ENCODE measurements at places on chromosomes 13 and 19.

GRCh38 chr19:35432911-35433310 is 15.1 kb upstream of the FFAR2 start:
- no peak for DNase-seq

DNA sequence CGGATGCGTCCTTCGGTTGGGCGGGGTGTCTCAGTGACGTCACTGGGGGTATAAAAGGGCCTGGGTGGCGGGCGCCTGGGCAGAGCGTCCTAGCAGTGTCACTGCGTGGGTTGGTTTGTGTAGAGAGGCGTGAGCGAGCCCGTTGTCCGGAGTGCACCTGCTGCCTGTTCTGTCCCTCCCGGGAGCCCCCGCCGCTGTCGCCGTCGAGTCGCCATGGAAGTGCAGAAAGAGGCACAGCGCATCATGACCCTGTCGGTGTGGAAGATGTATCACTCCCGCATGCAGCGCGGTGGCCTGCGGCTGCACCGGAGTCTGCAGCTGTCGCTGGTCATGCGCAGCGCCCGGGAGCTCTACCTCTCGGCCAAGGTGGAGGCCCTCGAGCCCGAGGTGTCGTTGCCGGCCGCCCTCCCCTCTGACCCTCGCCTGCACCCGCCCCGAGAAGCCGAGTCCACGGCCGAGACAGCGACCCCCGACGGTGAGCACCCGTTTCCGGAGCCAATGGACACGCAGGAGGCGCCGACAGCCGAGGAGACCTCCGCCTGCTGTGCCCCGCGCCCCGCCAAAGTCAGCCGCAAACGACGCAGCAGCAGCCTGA is 2.9 kb downstream of the IER2 start:
- DNase-seq: peak; percentile 93

DNA sequence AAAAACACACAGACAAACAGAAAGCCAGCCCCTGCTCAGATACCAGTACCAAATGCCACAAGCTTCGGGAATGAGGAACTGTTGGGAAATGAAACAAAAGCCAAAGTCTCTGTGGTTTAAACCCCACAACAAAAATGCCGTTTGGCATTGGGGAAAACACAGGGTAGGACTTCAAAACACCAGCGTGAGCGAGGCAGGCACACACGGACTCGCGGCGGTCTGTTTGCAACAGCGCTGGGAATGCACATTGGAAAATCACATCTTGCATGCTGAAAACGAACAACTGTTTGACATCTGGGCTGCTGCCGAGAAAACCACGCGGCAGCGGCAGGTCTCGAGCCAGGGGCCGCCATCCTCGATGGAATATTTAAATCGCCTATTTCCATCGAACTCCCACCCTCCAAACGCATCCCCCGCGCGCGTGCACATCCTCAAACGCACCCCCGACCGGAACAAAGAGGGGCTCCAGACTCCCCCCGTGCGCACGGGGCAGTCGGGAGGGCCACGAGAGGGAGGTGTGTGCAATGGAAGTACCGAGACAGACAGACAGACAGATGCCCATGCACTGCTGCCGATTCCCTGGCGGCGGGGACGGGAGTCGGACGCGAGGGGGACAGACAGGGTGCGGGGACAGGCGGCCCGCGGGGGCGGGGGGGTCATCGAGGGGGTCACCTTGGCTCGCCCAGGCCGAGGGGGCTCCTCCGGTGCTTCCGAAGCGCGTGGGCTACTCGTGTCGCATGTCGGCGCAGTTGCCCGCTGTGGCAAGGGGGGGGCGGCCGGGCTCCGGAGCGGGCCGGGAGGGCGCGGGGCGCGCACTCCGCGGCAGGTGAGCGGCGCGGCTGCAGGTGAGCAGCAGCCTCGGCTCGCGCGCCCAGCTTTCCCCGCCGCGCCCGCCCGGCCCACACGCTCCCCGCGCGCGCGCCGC is at the start of gene GPR12:
TSS of gene GPR12 (minus strand) at position 880 of the 925 bp plus-strand sequence. CDS start 959 bp downstream, outside the sequence.
- no peak for DNase-seq

- no peak for DNase-seq
These were observed 49.5 kb downstream of the CRYL1 start for GRCh38 chr13:20475927-20476691.

DNA sequence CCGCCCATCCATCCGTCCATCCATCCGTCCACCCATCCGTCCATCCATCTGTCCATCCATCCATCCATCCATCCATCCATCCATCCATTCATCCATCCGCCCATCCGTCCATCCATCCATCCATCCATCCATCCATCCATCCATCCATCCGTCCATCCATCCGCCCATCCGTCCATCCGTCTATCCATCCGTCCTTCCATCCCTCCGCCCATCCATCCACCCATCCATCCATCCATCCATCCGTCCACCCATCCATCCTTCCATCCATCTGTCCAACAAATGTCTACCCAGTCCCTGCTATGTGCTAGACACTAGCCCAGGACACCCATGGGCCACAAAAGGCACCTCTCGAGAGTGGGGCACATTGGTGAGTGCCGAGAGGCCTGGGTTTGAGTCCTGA is 15.7 kb downstream of the LRRC4B start:
- DNase-seq: no peak

DNA sequence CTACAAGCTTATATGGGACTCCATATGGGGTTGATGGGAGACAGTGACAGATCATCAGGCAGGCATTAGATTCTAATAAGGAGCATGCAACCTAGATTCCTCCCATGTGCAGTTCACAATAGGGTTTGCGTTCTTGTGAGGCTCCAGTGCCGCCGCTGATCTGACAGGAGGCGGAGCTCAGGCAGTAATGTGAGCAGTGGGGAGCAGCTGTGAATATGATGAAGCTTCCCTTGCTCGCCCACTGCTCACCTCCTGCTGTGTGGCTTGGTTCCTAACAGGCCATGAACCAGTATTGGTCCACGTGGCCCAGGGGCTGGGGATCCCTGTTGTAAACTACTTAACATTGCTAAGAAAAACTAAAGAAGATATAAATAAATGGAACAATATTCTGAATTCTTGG is 378.4 kb downstream of the KCNRG start:
- peak; percentile 61 for DNase-seq

DNA sequence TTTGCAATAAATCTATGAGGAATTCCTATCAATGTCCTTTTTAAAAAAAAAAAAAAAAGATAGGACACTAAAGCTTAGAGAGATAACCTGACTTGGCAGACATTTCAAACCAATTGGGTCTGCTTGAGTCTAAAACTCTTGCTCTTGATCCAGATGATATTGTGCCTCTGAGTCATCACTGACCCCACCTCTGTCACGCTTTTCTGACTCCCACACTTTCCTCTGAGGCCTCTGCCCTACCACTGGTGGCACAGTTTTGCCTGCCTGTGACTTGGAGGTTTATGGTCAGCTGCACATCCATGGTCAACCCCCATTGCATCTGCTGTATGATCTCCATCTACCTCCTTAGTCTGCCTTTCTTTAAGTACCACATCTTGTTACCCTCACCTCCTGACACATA is 328.7 kb downstream of the SPRY2 start:
- no peak for DNase-seq

- DNase-seq: no peak
These were observed 11.6 kb upstream of the ZNF431 start for GRCh38 chr19:21130097-21130775.

DNA sequence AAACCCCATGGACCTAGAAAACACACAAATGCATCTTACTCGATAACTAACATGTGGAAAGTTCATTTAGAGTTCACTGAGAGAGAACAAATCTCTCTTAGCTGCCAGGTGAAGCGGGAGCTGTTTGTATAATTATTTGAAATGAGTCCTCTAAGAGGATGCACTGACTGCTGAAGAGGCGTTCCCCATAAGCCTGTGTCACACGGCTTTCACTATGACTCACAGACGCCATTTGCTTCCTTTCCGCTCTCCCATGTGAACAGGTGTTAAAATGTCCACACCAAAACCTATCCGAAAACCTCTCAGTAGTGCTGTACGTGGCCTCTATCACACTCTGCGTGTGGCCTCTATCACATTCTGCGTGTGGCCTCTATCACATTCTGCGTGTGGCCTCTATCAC is 101.8 kb downstream of the SOX1 start:
- no peak for DNase-seq

- DNase-seq: no peak
These were observed 158.7 kb downstream of the TM9SF2 start for GRCh38 chr13:99659866-99660554.

- DNase-seq: peak; percentile 43
These were observed 4.5 kb downstream of the FAM174C start for GRCh38 chr19:1279782-1280341.

- no peak for DNase-seq
These were observed 4.8 kb downstream of the SYT5 start for GRCh38 chr19:55175117-55175867.

GRCh38 chr13:94617389-94618000 is 15.8 kb downstream of the GPR180 start:
- no peak for DNase-seq

DNA sequence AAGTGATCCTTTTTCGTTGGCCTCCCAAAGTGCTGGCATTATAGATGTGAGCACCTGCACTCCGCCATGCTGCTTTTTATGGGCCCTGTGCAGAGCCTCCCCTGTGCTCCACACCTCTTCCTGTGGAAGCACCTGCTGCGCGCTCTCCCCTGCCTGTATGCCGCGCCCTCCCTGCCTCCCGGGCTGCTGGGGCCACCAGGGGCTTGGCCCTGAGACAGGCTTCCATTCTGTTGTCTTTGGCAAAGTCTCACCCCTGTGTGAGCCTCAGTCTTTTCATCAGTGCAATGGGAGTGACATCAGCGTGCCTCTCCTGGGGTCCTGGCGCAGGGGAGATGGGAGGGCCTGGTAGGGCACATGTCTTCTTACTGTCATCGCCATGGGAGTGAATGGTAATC is 1.3 kb downstream of the FAM174C start:
- no peak for DNase-seq

- no peak for DNase-seq
These were observed 501.0 kb downstream of the FOXO1 start for GRCh38 chr13:40165316-40165932.

GRCh38 chr13:111354789-111355188 is 34.3 kb downstream of the TEX29 start:
- no peak for DNase-seq

- DNase-seq: no peak
These were observed 12.6 kb upstream of the SIGLEC6 start for GRCh38 chr19:51544038-51544437.

DNA sequence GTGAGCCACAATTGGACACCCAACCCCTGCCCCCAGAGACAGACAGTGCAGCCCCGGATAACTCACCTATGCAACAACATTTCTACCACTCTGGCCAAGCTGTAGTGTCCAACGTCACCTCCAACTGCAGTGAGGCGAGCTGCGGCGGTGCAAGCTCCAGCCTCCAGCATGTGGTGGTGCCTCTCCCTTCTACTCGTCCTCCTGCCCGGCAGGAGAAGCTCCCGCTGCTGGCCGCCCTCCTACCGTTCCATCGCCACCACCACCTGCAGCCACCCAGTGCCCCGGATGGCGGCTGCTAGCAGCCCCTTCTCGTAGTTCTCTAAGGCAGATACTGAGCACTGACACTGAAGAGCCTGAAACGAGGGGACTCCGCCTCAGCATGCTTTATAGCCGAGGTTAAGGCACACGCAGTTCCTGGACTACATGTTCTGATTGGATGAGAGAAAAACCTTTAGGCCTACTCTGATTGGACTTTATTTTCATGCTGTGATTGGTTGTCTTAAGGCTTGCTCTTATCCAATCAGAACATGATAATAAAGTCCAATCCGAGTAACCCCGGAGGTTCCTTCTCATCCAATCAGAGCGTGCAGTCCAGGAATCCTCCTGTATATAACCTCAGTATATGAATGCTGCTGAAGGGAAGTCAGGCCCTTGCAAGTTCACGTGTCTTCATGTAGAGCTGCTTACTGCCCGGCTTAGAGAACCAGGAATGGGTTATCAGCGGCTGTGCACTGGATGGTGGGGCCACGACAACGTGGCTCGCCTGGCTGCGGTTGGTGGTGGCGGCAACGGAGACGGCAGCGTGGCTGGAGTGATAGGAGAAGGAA is 63.5 kb downstream of the TUBA3C start:
- DNase-seq: no peak

- DNase-seq: no peak
These were observed 39.3 kb upstream of the GPR183 start for GRCh38 chr13:99346335-99347042.

- DNase-seq: no peak
These were observed 90.2 kb downstream of the ATP11A start for GRCh38 chr13:112779856-112780604.

- DNase-seq: no peak
These were observed 60.9 kb downstream of the WDFY2 start for GRCh38 chr13:51645154-51645650.

DNA sequence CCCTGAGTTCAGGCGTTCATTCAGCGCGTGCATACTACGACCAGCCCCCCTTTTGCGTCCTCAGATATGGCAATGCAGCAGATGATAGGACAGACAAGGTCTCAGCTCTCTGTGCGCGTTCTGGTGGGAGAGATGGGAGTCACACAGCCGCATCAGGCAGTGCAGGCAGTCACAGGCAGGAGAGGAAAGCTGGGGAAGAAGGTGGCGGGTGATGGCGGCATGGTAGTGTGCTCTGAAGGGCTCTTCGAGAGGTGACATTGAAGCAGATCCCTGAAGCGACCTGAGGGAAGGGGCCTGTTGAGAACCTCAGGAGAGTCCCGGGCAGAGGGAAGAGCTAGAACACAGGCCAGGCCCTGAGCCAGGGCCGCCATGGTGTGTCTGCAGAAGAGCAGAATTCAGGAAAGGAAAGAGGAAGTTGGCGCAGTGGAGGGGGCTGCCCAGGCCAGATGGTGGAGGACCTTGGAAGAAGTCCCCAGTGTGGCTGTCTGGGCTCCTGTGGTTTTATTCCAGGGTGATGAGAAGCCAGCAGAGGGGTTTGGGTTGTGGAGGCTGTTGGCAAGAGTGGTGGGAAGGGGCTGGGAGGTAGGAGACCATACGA is 3.5 kb downstream of the USF2 start:
- DNase-seq: no peak

DNA sequence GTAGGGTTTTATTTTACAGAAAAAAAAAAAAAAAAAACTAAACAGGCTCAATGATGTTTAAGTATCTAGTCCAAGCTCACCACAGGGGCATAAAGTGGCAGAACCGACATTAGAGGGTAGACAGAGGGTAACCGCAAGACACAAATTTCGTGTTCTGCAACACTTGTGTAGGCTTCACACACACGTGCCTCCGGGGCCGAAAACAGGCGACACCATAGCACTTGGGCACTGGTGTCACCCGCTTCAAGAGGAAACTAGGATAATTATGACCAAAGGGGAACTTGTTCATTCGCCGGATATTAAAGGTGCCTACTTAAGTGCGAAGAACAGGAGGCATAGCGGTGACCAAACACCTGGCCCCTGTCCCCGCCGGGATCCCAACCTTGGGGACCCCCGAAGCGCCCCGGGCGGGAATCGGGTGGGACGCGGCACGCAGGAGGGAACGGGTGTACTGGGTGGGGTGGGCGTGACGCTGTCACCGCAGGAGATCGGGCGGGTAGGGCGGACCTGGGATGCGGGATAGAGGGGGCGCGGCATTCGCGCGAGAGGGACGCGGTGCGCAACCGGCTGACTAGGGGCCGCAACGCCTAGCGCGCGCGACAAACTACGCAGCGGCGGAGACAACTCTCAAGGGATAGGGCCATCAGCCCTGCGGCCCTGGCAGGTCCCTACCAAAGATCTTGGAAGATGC is 558 bp downstream of the MZT1 start:
- no peak for DNase-seq

- no peak for DNase-seq
These were observed 65.7 kb downstream of the SLC7A1 start for GRCh38 chr13:29529754-29530153.

- DNase-seq: peak; percentile 75
These were observed 107.6 kb upstream of the RNF113B start for GRCh38 chr13:98284679-98285078.

All from NCI-H1417 treated with DMSO at 0.1 percent for 48 hours (cell line).